ENCODE measurements at places on chromosomes 4 and X.

DNA sequence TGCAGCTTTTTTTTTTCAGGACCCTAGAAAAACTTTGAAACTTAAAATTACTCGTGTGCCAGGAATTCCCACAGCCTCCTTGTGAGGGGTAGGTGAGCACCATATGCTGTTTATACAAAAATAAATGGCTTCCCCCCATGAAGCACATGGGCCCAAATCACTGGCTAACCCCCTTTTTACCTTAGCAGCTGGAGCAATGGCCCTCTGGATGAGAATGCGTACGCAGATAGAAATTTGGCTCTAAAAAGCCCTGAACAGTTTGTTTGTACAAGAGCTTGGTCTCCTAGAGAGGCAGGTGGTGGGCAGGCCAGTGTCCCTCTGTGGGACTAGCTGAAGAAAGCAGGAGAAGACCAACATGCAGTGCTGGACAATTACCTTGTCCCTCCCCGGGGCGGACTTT lies 76.5 kb downstream of the SLC9A6 start:
- DNase-seq: no peak

DNA sequence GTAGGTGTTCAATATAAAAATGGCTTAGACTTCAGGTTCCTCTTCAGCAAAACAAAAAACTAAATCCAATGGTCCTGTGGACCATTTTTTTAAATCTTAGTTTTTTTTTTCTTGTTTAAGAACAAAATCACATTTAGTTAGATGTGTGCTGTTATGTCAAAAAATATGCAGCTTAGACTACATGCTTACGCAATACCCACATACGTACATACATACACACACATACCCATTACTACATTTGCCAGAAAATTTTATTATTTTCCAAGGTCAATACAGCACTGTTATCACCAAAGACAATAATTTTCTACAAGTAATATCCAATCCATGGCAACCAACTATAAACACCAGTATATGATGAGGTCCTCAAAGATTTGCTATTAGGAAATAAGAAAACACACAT lies 144.1 kb downstream of the PDGFC start:
- no peak for DNase-seq

- DNase-seq: no peak
Observed at GRCh38 chr4:37983951-37984350, 23.8 kb downstream of the PTTG2 start.

DNA sequence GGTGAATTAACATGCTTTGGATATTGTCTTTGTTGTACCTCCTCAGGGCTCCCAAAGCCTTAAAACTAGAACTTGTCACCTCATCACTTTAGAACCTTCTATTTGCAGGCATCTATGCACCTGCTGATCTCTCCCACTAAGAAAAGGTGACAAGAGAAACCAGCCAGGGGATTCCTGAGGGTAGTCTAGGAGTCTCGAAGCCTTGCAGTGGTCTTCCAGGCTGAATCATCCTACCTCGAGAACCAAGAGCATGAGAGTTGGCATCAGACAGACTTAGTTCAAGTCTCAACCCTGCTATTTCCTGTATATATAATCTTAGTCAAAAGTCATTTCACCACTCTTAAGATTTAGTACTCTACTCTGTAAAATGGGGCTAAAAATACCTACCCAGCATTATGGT lies 29.6 kb downstream of the RTL5 start:
- no peak for DNase-seq

- no peak for DNase-seq
Observed at GRCh38 chrX:3026074-3026815, 15.0 kb upstream of the ARSF start.

GRCh38 chr4:26105337-26105736 lies 191.3 kb downstream of the SMIM20 start:
- DNase-seq: no peak

DNA sequence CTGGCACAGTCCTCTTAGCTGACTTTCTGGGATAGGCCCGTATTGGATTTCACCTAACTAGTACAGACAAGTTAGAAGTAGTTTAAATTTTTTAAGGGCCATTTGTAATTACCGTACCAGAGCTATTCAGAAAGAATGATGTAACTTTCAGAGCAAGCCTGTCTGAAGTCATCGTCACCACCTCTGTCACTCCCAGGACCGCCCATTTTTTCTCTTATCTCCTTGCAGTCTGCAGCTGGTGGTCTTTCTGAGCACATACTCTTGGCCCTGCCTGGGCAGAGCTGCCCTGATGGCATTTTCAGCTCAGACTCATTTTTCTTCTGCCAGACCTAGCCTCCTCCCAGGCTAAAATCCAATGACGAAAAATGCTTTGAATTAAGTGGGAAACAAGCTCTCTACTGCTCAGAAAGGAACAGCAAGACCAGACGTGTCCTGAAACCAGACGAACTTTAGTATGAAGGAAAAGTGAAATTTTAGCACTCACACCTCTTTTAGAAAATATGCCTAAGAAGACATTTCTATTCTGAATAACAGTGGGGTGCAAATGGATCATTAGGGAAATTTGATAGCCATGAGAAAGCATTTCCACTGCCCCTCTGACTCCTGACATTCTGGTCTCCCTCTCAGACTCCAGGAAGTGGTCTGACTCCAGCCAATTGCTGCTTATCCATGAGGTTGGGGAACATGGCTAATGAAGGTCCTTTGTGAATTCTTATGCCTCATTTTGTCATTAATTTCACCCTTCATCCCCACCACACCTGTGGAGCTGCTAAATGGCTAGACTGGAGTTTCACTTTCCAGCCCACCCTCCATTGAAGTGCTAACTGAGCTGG lies 162.4 kb upstream of the GYPA start:
- no peak for DNase-seq

DNA sequence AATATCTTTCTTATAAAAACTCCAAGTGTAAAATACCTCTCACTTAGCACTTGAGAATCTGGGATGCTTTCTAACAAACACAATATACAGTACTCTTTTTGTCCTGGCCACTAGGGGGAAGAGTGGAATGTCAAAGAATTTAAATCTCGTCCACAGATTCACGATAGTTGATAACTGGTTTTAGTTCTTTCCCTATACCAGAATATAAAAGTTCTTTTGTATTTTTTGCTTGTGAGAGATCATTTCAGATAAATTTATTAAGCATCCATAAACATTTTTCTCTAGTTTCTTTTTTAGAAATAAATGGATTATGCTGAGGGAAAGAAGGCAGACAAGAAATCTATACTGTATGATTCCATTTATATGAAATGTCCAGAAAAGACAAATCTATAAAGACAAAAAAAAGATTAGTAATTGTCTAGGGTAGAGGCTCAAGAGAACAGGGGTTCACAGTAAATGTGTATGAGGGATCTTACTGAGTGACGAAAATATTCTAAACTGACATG lies 50.4 kb downstream of the MGARP start:
- DNase-seq: peak; percentile 56

DNA sequence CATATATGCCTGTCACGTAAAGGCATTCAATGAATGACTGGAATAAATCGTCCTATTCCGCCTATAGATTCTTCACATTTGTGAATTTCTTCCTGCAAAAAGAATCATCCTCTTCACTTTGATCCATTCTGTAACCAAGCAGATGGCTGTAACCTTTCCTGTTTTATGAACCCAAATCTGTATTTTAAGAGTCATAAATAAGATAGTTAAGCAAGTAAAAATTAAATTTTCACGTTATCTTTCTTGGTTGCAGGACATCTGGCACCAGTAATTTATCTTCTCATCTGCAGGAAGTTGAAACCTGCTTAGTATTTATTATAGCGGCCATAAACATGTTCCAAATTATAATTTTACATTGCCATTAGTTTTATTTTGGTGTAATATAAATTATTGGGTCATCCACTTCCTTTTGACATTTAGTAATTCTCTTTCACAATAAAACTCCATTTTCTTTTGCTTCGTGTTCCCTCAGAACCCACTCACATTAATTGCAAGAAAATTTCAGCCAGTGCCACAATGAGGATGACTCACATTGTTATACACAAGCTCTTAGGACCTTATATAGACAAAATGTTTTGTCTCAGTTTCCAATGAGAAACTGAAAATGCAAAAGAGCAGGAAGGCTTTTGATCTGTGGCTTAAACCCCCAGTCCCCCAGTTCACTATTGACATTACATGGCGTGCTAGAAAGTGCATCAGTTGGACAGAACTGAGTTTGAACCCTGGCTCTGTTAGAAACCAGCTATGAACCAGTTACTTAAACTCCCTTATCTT lies 51.1 kb downstream of the TMEM156 start:
- DNase-seq: peak; percentile 96

DNA sequence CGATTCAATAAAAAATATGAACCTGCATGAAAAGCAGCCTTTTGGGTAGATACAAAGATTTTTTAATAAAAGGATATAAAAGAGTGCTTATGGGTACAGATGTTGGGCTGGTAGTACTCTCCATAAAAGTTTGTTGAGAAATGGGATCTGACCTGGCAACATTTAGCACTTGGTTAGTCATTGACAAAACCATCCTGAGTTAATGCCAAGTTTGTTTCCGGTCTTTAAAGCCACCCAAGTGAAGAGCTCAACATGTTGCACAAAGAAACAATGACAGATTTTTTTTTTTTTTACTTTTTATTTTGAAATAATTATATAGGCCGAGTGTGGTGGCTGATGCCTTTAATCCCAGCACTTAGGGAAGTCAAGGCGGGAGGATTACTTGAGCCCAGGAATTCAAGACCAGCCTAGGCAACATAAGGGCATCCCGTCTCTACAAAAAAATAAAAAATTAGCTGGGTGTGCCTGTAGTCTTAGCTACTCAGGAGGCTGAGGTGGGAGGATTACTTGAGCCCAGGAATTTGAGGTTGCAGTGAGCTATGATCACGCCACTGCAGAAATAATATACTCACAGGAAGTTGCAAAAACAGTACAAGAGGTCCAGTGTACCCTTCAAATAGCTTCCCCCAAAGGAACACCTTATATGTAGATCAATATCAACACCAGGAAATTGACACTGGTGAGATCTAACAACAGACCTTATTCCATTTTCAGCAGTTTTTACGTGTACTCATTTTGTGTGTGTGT lies 16.6 kb downstream of the CHST7 start:
- no peak for DNase-seq

DNA sequence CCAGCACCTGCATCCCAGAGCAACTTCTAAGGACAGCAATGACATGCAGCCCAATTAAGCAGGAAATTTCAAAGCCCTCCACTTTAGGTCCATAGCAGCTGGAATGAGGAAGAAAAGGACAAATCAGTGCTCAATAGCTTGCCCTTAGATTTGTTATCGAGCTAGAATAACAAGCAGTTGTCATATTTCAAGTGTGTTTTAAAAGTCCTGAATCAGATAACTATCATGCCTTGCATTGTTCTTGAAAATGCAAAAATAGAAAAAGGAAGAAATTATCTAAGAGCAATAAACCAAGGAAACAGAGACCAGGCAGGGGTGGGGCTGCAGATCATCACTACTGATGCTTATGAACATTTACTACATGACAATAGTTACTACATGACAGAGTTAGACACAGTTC lies 43.9 kb upstream of the KLF3 start:
- DNase-seq: no peak

DNA sequence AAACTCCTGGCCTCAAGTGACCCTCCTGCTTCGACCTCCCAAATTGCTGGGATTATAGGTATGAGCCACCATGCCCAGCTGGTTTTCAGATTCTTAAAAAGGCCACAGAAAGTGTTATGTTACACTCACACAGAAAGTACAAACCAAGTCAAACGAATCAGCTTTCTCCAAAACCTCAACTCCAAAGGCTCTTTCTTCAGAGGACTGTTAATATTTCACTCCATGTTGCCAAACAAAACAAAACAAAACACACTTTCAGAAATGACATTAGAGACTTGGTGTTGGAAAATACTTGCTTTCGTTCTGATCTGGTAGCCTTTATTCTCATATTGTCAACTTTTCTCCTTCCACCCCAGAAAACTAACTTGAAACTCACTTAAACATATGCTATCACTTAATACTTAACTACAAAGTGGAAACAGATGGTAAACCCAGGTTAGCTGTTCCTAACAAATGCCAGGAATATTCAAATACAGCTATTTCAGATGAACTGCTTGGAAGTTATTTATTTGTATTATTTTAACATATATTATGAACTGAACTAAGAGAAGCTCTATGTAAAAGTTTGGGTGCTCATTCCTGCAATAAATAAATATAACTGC lies 34.7 kb downstream of the RLIM start:
- DNase-seq: no peak

DNA sequence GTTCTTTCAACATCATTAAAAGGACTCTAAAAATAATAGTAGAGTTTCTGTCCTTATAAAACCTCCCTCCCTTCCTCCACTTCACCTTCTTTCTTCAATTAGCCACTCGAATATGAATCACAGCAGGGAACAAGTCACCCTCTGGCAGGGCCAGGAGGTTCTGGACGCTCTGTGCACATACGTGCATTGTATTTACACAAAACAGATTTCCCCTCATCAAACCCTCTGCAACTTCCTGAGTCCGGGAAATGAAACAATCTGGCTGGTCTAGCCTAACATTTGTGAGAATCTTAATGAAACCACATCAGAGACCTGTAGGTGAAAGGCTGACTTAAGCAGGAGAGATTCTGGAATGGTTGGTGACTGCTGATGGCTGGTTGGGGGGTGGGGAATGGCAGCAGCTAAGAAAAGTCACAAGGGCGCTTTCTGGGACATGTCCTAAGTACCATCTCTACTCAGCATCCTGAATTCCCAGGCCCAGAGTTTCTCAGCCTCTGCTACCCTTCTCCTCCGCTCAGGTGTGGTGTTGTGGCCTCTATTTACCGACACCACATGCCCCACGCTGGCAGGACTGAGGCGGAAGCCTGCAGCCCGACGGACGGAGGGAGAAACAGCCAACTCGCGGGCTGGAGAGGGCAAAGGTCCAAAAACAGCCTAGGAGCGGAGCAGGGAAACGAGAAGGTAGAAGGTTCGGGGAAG lies 1.0 kb downstream of the ZDHHC9 start:
- peak; percentile 57 for DNase-seq

DNA sequence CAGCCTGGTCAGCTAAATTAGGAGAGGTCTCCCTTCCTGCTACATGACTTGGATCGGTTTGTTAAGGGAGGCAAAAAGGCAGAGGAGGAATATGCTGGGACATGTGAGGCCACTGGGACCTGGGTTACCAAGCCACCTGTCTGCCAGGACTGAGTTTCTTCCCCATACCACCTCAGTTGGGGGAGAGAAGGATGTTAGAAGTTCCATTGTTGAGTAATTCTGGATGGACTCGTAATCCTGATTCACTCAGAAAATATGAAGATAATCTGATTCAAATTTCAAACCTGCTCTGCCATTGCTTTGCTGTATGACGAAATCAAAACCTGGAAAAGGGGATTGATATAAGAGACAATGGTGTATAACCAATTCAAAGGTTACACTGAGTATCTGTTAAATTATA lies 97.4 kb upstream of the S100G start:
- DNase-seq: no peak

Measured in inflammatory macrophage treated with lipopolysaccharide for 4 hours (primary cell).